ENCODE measurements at places on chromosomes 12 and 14. TPM values are rescaled to one million over a fixed set of nuclear protein-coding genes. Genes with fewer than 3 reads are reported as not detected.

Gene CD4
- not detected for total RNA-seq

Gene SDS
- total RNA-seq, result not detected

Gene FGF6
- total RNA-seq, result not detected

Gene IQSEC3
- not detected for total RNA-seq

Gene LTBR
- 80.4 TPM for total RNA-seq

Gene CLEC9A
- total RNA-seq, result not detected

Gene CCDC177
- total RNA-seq, result not detected

Gene CCDC184
- 1.1 TPM for total RNA-seq

Gene SRRM4
- total RNA-seq, result not detected

Gene TAS2R20
- 1.8 TPM for total RNA-seq

Gene LRFN5
- total RNA-seq, result 0.95 TPM

Gene PRKD1
- 4.9 TPM for total RNA-seq

Gene DEGS2
- total RNA-seq, result not detected

Gene CLEC1B
- total RNA-seq, result not detected

Gene PRR4
- total RNA-seq, result 2.2 TPM

Gene STAB2
- not detected for total RNA-seq

Gene ZNF664
- 85.8 TPM for total RNA-seq

Gene PRDM4
- 21.3 TPM for total RNA-seq

Gene GARIN6
- total RNA-seq, result not detected

Gene SPX
- total RNA-seq, result 310 TPM

Gene TAS2R42
- total RNA-seq, result not detected

Gene PLBD2
- 13.0 TPM for total RNA-seq

Gene ITGB7
- not detected for total RNA-seq

Gene SLC41A2
- 8.1 TPM for total RNA-seq

Gene CBLN3
- 1.1 TPM for total RNA-seq

Gene ARMH4
- total RNA-seq, result 1.2 TPM

Gene RIPK3
- total RNA-seq, result not detected

Gene PTCSC3
- not detected for total RNA-seq

Gene SCN8A
- total RNA-seq, result 0.02 TPM

Gene SUPT16H
- 127 TPM for total RNA-seq

Gene SMCO2
- not detected for total RNA-seq

Gene POLE2
- total RNA-seq, result 16.2 TPM

Gene PTHLH
- 3.1 TPM for total RNA-seq

Gene KRT8
- total RNA-seq, result 441 TPM

Gene OAS1
- 133 TPM for total RNA-seq

Gene KRT4
- total RNA-seq, result not detected

Gene DCN
- total RNA-seq, result 1.8 TPM

Gene SERPINA12
- not detected for total RNA-seq

Gene PTPRO
- not detected for total RNA-seq

Gene ITGA7
- 0.38 TPM for total RNA-seq

Gene ST8SIA1
- total RNA-seq, result not detected

Gene NEUROD4
- total RNA-seq, result not detected

Gene ATXN3
- 32.3 TPM for total RNA-seq

Gene ATXN2
- 33.4 TPM for total RNA-seq

Gene HOXC5
- total RNA-seq, result 0.20 TPM

Gene DBX2
- total RNA-seq, result not detected

Gene TBC1D30
- 6.6 TPM for total RNA-seq

Gene TSHR
- not detected for total RNA-seq

Gene TCTN2
- 11.6 TPM for total RNA-seq

Gene ATP2A2
- total RNA-seq, result 150 TPM

Gene PROX2
- not detected for total RNA-seq

Gene ANO2
- total RNA-seq, result not detected

Gene AMDHD1
- 15.6 TPM for total RNA-seq

Gene PMEL
- total RNA-seq, result 0.78 TPM

Measured in NCI-H460 (cell line).